ENCODE measurements at places on chromosomes 4 and X.
A peak's percentile ranks its signal among the peaks of the same experiment; 100 is the strongest.

DNA sequence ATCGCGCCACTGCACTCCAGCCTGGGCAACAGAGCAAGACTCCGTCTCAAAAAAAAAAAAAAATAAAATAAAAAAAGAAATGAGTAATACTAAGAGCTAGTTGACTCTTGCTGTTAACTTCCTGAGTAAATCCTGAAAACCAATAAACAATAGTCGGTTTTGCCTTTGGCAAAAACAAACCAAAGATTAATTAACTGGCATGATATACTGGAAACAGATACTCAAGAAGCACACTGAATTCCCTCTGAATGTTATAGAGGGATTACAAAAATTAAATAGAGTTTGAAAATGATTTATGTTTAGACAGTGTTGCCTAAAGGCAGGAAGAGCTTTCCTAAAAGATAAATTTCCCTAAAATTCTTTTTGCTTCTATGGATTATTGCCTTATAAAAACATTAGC, 1702.3 kb downstream of the STIM2 start:
- peak; percentile 31 for DNase-seq

GRCh38 chrX:135543924-135544323, 23.5 kb downstream of the INTS6L start:
- no peak for DNase-seq

- no peak for DNase-seq
Measured at GRCh38 chrX:138034136-138034535, 468.2 kb downstream of the ZIC3 start.

GRCh38 chrX:23900220-23900797, 7.4 kb downstream of the APOO start:
- peak; percentile 34 for DNase-seq

DNA sequence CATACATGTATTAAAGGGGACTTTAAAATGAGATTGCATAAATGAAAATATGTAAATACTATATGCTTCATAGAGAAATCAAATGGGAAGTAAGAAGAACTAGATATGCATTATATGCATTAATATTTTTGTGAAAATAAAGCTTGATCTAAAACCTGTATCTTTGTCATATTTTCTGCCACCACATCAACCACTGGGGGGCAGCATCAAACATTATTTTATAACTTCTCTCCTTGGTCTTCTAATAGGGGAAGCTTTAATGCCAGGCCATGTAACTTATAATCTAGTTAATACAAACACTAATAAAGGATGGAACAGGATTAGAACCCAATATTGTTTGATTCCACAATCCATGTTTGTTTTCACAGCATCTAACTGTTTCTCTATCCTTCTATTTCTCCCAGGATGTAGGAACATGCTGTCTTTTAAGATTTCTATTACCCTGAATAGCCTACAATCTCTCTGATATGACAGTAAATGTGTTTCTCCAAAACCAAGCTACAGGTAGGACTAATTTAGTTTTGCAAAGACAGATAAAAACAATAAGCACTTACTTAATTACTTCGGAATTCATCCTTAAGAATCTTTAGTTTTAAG, 10.0 kb downstream of the QRFPR start:
- peak; percentile 46 for DNase-seq

DNA sequence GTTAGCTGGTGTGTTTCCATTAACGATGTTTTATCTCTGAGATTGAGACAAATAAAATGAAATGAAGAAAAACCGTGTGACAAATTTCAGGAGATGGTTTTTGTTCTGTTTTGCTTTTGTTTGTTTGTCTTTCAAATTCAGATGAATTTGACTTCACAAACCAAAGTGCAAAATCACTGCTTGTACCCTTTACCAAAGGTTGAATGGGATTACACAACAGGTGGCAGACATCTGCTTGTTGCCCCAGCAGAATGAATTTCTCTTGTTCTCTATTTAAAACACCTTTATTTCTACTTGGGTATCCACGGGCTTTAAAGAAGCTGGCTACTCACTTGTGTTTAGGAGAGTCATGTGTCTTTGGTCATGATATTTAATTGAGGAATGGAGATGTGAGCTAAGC, 239.7 kb upstream of the CLNK start:
- no peak for DNase-seq

DNA sequence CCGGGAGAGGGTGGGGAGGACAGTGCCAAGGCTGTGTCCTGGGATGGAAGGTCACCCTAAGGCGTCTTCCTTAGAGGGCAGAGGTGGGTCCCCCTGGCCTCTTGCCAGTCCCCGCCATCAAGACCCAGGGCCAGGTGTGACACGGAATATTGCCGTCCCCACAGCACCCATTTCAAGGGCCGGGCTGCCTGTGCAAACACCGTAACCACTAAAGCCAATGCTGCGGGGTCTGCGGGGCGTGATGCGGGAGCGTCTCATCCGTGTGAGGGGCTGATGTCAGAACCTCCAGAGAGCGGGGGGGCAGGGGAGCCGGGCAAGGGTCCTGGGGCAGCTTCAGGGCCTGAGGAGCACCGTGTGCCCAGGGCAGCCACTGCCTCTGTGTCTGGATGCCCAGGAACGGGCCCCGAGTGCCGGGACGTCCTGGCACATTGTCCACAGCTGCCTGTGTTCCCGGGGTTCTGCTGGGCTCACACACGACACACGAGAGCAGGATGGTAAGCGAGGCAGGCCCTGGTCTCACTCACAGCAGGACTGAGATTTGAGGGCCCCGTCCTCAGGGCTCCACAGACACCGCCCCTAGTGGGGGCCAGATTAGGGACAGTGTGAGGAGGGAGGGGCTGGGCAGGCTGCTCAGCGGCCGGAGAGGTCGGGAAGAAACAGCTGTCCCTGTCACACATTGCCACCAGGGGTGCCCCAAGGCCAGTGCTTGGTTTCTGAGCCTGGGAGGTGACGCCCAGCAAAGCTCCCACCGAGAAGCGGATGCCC, 29.2 kb downstream of the NKX1-1 start:
- DNase-seq = no peak

- no peak for DNase-seq
Measured at GRCh38 chr4:146267826-146268225, 53.5 kb downstream of the REELD1 start.

DNA sequence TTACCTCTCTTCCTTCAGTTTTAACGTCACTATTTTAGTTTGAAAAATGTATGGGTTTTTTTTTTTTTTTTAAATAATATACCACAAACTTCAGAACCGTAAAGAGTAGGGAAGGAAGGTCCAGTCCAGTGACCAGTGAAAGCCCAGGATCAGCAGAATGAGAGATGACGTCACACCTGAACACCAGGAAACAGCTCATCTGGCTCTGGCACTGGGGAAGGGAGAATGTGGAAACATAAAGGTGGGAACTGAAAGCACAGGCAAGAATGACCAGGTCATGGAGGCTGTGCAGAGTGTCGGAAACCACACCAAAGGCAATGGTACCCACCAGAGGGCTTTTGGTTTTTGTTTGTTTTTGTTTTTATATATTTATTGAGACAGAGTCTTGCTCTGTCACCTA, 141.2 kb downstream of the DHX15 start:
- no peak for DNase-seq

- no peak for DNase-seq
Measured at GRCh38 chr4:77147079-77147782, 9.8 kb upstream of the CCNG2 start.

- DNase-seq = no peak
Measured at GRCh38 chrX:30627818-30628652, 25.2 kb upstream of the GK start.

DNA sequence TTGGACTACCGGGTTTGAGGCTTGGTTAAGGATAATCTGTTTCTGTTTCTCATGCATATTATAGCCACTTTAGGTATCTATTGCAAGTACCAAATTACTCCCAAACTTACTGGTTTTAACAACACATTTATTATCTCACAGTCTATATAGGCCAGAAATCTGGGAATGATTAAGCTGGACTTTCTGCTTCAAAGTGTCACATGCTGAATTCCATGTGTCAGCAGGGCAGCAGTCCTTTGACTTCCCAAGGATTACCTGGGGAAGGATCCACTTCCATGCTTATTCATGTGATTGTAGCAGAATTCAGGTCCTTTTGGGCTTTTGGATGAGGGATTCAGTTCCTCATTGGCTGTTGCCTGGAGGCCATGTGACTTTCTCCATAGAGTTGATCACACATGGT, 349.0 kb upstream of the TRAM1L1 start:
- DNase-seq = no peak

GRCh38 chr4:138999666-139000065, 15.9 kb upstream of the NOCT start:
- DNase-seq = no peak

DNA sequence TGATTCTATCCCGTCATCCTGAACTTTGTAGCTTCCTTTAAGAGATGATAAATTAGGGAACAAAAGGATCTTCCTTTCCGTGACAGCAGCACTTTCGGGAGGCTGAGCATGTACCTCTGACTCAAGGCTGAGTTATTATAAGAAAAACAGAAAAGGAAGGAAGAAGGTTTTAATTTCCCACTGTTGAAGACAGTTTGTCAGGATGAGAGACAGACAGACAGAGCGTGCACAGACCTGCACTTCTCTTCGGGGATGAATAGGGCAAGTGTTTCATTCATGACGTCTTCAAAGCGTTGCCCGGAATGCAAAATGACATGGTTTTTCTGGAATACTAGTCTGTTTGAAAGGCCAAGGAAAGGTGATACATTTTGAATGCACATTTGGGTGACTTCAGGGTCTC, 405.3 kb upstream of the FAT1 start:
- DNase-seq = peak; percentile 97
